Muscle of arm (tissue), 14 donors: ENCODE measurements at places on chromosomes 7 and 10.

GRCh38 chr10:3911241-3911640 is 126.2 kb upstream of the KLF6 start:
- DNase-seq = no peak

DNA sequence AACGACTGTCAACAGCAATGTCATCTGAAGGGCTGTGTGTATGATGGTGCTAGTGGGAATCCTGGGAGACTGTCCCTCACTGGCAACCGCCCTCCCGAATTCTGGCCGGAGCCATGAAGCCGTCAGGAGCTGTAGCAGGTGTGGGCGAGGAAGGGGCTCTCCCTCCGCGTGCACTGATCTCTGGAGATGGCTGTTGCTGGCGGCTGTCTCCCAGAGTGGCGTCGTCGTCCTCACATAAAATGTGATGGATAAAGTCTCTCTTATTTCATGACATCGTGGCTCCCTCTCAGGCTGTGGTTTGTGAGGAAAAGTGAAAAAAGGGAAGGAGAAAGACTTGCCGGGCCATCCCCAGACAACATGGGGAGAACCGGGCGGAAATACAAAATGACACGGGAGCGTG is 216.5 kb downstream of the DNAJB6 start:
- DNase-seq = no peak

DNA sequence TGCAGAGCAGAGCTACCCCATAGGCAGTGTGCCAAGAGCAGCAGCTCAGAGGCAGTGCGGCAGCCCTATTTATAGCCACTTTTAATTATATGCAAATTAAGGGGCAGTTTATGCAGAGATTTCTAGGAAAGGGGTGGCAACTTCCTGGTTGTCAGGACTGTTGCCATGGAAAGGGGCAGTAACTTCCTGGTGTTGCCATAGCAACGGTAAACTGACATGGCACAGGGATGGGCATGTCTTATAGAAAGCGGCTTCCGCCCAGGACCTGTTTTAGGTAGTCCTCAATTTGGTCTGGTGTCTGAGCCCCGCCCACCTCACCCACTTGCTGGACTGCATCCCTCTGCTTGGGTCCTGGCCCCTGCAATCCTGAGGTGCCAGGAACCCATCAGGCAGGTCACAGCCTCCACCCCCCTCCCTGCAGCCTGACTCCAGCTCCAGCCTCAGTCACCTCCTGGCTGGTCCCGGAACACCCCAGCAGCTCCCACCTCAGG is 115.8 kb downstream of the TMEM130 start:
- DNase-seq = no peak

DNA sequence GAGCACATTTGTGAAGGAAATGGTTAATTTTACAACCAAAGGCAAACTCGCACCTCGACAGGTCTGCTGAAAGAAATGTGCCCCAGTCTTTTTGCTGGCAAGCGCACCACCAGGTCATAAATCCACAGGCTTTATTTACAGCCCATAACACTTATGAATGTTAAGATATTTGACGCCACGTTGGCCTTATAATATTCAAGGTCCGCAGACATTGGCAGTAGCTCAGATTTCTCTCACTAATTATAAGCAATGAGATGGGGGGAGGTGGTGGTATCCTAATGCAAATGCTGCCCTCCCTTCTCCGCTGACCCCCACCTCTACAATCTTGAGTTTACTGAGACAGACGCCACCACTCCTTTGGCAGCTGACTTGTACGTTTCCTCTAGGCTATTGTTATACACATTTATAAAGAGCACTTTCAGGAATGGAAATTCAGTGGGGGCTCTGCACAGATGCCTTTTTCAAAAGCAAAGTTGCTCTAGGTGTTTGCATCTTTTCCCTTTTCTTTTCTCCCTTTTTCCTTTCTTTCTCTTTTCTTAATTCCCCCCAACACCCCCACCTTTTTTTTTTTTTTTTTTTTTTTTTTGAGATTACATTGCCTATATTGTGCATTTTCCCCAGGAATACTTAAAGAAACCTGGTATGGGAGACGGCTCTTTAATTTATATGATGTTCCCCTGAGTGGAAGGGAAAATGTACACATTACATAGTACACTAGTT is 6.7 kb downstream of the TCF7L2 start:
- DNase-seq = no peak

DNA sequence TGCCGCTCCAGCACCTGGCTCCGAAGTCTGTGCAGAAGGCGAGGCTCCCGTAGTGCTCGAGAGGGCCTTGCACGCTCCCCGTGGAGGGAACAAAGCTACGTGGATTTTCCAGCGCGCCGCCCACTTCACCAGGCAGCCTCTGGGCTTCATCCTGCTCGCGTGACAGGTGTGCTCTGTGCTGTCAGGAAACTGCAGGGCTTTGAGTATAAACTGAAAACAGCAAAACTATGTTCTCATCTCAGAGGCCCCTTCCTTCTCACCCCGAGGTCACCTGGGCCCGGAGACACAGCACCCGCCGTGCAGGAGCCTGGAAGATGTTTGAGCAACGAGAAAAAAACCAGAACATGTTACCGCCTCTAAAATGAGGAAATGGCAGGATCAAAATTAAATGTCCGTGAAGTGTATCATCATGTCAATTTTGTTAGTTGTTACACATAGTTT is 17.6 kb upstream of the GPR146 start:
- no peak for DNase-seq

GRCh38 chr7:7738177-7738576 is 19.8 kb upstream of the RPA3 start:
- DNase-seq = no peak
